Activated CD8-positive, alpha-beta memory T cell treated with anti-CD3 and anti-CD28 coated beads for 4 hours (primary cell): ENCODE measurements at places on chromosomes 7 and 10.

DNA sequence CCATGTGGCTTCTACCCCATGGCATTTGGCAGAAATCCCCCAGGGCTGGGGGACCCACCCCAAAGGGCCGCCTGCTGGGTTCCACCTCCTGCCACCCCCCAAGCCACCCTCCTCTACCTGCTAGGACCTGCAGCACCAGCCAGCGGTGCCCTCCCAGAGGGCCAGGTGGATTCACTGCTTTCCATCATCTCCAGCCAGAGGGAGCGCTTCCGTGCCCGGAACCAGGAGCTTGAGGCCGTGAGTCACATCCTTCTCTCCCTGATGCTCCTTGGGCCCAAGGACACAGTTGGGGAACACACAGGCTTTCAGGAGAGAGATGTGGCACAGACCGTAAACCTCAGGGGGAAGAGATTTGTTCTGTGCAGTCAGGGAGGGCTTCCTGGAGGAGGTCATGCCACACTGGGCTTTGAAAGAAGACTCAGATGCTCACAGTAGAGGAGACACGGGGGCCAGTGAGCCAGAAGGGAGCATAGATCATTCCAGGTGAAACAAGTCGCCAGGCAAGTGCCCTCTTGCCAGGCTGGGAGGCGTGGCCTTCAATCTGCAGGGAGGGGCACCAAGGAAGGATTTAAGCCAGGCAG, 11.5 kb upstream of the SH2B2 start:
- no peak for DNase-seq

DNA sequence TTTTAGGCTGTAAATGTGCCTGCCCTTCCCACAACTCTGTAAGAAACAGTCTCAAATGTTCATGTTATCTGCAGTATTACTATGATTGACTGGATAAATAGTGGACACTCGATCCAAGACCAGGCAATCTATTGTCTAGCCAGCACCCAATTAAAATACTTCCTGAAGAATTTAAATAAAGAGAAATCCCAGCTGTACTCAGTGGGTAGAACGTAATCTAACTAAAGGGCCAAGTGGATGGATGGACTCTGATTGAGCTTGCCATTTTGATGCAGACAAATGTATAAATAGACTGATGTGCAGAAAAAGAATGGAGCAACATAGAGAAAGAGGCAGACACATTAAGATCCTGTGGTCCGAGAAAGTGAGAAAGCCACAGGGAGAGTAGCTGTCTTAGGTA, 158.0 kb downstream of the IPMK start:
- no peak for DNase-seq

GRCh38 chr10:127215866-127216265, 19.5 kb upstream of the INSYN2A start:
- DNase-seq = no peak

DNA sequence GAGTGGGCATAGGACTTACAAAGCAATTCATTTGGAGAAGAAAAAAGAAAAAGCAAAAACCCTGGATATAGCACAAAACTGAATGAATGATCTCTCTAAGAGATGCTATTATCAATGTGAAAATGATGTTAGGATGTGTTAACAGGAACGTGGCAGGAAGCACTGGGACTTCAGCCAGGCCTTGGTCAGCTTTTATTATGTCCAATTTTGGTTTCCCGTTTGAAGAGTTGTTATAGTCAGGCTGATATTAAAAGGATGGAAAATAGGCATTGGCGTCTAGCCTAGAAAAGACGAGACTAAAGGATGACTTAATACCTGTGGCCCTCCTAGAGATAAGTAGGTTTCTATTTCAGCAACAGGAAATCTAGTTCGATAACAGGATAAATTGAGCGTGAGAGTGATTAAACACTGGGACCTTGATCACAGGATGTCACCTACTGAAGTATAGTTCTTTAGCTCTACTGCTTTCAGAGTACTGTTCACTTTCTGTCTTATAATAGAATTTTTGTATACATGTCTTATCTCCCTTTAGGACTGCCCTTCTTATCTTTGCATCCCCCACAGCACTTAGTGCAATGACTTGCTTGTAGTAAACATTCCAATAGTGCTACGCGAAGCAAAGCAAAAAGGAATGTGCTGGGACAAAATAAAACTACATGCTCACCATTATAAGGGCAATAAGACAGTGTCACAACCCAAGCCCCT, 99.8 kb upstream of the AGBL3 start:
- no peak for DNase-seq

DNA sequence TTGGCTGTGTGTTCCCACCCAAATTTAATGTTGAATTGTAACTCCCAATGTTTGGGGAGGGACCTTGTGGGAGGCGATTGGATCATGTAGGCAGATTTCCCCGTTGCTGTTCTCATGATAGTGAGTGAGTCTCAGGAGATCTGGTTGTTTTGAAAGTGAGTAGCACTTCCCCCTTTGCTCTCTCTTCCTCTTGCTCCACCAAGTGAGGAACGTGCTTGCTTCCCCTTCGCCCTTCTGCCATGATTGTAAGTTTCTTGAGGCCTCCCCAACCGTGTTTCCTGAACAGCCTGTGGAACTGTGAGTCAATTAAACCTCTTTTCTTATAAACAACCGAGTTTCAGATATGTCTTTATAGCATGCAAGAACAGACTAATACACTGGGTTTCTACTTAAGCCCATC, 176.3 kb downstream of the CDK14 start:
- no peak for DNase-seq

DNA sequence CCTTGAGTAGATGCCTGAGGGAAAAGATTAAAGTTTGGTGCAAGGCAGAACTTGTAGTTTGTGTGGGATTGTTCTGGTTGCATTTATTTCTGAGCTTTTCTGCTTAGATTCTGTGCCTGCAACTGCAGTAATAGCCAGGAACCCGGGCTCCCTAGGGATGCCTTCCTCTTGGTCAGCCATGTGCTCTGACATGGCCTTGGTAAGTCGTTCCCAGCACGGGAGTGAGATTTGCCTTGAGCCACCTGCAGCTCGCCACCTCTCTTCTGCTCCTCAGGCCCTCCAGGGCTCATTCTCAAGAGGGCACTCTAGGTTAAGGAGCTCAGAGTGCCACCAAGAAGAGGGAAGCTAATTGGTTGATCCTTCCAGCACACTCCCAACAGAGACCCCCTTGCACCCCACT, 350.6 kb upstream of the MKI67 start:
- DNase-seq = no peak

GRCh38 chr7:152733286-152733934, 26.1 kb upstream of the ACTR3B start:
- no peak for DNase-seq

GRCh38 chr10:110566472-110567200, 859 bp upstream of the SMC3 start:
- DNase-seq = no peak

DNA sequence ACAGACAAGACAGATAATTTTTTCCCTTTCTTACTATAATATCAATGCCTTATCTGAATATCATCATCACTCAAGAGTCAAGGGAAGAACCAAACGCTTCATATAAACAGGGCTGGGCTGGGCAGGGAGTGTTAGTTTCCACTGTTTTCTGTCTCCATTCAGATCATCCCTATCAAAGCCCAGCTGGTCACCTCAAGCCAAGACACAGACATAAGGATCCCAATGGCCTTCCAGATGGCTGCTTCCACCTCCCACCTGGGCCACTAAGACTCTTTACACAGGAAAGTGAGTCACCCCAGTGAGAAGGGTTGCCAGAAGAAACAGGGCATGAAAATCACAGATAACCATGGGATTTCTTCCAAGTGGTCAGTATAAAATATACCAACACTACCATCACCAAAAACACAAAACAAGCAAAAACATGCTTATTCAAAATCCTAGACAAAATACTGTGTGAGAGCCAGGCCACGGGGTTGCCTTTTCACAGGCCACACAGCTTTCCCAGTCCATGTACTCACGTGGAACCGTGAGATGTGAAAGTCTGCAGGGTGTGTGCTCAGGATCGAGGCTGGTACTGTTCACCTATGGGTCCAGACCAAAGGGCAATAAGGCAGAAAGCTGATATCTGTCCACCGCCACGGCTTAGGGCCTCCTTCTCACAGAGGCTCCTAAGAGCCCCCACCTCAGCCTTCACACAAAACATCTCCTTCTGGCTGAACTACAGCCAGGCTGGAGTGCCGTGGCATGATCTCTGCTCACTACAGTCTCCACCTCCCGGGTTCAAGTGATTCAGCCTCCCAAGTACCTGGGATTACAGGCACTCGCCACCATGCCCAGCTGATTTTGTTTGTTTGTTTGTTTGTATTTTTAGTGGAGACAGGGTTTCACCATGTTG, 5.7 kb downstream of the PRSS1 start:
- no peak for DNase-seq

- no peak for DNase-seq
These were observed 58.5 kb downstream of the WDFY4 start for GRCh38 chr10:48742891-48743860.

DNA sequence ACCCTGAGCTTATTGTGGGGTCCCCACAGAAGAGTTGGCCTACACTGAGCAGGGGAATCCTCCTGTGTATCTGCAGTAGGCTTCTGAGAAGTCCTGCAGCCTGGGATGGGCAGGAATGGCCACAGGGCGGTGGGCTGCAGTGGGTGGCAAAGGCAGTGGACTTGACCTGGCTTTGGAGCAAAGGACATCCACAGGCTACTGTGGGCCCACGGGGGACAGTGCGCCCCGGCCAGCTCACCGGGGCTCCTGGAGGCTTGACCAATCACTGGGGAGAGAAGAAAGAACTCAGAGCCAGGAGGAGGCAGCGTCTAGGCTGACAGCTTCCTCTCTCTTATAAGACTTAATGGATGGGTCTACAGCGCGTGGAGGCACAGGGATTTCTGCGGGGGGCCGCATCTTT, 488.8 kb upstream of the MGMT start:
- no peak for DNase-seq

DNA sequence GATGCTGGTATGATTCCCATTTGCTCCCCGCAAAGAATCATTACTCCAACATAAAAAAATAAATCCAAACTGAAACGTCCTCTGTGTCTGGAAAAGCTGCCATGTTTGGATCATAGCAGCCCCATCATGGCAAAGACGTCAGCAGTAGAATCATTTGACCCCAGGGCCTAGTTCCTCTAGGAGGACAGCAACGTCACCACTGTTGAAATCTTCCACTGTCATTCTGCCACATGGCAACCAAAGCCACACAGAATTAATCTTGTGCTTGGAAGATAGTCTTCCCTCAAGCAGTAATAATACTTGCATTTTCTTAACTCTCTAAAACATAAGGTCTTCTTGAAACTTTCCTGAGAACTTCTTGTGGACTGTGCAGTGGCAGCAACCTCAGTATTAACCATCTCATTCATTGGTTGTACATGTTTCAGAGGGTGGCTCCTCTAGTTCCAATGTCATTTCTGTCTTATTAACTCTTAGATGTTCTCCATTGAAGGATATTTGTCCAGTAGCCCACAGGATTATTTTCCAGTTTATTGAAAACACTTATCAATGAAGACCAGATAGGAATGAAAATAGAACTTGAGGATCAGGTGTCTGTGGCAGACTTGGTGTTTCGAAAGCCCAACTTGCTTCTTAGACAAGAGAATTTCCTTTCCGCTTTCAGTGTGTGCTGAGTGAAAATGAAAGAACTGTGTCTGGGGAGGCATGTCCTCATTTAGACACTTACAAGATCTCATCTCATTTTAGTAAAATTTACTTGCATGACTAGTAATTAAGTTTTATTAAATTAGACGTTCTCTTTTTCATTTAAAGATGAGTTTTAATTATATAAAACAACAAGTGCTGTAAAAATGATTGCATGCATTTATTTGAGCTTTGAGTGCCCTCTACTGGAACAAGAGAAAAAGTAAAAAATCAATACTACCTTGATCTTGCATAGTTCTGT, 28.9 kb upstream of the INHBA start:
- DNase-seq = no peak

- no peak for DNase-seq
These were observed 254.6 kb downstream of the PTEN start for GRCh38 chr10:88117869-88118632.

DNA sequence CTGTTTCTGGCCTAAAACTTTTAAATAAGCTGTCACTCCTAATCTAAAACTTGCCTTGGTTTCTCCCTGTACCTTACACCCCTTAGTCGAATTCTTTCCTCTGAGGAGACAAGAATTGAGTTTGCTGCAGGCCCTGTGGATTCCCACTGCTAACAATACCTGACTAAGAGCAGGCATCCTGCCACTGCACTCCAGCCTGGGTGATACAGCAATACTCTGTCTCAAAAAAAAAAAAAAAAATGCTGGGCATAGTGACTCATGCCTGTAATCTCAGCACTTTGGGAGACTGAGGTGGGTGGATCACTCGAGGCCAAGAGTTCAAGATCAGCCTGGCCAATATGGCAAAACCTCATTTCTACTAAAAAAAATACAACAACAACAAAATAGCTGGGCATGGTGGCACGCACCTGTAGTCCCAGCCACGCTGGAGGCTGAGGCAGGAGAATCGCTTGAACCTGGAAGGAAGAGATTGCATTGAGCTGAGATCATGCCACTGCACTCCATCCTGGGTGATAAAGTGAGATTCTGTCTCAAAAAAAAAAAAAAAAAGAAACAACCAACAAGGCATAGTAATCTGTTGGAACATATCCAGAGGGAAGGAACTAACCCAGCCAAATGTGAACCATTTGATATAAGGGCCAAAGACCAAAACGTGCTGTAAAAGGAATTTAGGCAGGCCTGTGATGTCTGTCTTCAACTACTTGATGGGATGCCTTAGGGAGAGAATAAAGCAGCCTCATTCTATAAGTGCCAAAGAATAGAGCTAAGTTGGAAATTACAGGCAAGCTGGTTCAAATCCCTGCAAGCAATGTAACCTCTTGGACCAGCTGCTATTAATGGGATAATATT, 732.7 kb upstream of the AUTS2 start:
- no peak for DNase-seq

DNA sequence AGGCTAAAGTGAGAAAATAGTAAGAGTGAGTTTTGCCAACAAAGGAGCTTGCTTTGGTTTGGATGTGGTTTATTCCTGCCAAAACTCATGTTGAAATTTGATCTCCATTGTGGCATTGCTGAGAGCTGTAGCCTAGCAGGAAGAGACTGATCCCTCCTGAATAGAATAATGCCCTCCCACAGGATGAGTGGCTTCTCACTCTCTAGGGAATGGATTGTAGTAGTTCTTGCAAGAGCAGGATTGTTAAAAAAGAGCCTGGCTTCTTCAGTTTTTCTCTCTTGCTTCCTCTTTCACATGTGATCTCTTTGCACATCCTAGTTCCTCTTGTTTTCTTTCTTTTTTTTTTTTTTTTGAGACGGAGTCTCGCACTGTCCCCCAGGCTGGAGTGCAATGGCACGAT, 34.4 kb downstream of the ASAH2 start:
- DNase-seq = no peak
